Kidney (tissue), 22 donors: ENCODE measurements at places on chromosomes 2 and 18.

DNA sequence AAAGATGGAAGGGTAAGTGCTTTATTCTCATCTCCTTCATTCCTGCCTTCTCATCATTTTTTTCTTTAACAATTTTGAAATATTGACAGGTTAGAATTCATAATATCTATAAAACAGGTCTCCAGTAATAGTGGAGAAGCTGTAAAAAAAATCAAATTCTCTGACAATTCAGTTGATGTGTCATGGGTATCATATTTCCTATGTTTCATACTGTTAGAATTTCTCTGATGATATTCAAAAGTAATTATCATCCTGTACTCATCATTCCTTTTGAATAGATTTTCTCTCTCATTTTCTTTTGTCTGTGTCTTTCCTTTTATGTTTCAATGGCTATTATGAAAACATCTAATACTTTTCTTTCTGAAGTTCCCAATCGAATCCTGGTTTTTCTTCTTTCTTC is 97.7 kb downstream of the CPS1 start:
- no peak for DNase-seq

- no peak for DNase-seq
These were observed 636.1 kb upstream of the SLC8A1 start for GRCh38 chr2:41087946-41088345.

DNA sequence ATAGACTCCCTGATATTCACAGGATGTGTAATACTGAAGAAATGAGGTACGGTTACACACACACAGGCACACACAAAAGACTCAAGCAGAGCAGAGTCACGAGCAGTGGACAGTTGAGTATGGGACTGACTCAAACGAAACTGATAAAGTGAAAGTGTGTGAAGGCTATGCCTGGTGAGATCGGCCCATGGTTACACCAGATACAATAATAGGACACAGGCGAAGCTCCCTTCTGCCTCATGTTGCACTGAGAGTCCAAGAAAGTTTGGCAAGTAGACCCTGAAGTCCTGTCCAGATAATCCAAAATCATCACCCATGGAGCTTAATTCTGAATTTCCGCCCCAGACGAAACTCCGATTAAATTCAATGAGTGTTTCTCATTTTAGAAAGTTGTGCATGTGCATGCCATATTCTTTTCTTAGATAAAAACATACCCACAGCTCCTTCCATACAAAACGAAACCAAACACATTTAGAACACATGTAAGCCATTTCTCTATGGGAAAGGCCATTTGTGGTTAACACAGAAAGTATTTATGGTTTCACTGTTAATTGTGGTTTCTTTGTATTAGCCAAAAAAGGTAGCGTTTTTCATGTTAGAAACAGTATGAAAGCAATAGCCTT is 567.6 kb downstream of the PLCL1 start:
- no peak for DNase-seq

- DNase-seq: no peak
These were observed 107.4 kb upstream of the CREB1 start for GRCh38 chr2:207422380-207422779.

DNA sequence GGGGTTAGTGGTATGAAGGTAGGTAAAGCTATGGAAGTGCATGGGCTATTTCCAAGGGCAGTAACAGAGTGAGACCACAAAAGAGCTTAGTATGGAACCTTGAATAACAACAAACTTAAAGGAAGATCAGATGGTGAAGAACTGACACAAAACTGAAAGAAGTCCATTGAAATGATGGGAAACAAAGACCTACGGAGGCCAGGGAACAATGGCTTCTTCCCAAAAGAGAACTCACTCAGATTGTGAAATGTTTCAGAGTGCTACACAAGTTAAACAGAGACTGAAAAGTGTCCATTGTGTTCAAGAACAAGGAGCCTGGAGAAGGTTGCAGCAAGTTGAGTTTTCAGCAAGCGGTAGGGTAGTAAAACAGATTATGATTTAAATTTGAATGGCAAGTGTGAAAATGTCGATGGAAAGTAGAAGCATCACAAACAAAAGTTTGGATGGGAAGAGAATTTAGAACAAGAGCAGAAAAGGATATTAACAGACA is 700.0 kb upstream of the NXPH2 start:
- DNase-seq: no peak

GRCh38 chr2:231928901-231929725 is 2.9 kb upstream of the NPPC start:
- no peak for DNase-seq

- DNase-seq: peak; percentile 61
These were observed 39.4 kb upstream of the CYBRD1 start for GRCh38 chr2:171482877-171483276.

GRCh38 chr18:5239447-5239846 is 42.4 kb upstream of the AKAIN1 start:
- no peak for DNase-seq

GRCh38 chr2:236643480-236643879 is 73.9 kb downstream of the ACKR3 start:
- no peak for DNase-seq

DNA sequence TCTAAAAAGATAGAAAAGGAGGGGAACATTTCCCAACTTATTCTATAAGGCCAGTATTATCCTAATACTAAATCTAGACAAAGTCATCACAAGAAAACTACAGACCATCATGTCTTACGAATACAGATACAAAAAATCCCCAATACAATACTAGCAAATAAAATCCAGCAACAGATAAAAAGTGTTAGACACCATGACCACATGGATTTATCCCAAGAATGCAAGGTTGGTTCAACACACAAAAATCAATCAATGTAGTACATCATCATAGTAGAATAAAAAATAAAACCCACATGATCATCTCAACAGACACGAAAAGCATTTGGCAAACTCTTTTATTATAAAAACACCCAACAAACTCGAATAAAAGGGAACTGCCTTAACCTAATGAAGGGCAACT is 18.5 kb downstream of the SLC66A2 start:
- no peak for DNase-seq

- peak; percentile 74 for DNase-seq
These were observed 11.4 kb downstream of the SNED1 start for GRCh38 chr2:241009601-241010530.

DNA sequence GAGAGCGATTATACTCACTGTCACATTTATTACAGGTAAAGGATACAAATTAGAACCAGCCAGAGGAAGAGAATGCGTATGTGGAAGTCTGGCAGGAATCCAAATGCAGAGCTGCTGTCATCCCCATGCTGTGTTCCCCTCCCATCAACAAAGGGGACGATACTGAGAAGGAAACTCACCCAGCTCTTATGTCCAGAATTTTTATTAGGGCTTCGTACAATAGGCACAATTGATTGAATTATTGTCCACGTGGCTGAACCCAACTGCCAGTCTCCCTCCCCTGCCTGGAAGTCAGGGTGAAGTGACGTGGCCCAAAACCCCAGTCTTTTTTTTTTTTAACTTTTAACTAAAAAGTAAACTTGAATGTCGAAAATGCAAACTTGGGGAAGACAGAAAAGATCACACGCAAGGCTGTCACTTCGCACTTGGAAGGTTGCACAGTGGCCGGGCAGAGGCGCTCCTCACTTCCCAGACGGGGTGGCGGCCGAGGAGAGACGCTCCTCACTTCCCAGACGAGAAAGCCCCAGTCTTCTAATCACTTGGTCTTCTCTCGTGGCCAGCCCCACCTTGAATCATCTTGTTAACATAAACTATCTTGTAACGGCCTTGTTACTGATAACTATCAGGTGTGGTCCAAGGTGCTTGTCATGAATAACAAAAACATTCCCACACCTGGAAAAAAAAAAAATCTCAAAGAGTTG is 40.0 kb upstream of the ITSN2 start:
- peak; percentile 43 for DNase-seq

DNA sequence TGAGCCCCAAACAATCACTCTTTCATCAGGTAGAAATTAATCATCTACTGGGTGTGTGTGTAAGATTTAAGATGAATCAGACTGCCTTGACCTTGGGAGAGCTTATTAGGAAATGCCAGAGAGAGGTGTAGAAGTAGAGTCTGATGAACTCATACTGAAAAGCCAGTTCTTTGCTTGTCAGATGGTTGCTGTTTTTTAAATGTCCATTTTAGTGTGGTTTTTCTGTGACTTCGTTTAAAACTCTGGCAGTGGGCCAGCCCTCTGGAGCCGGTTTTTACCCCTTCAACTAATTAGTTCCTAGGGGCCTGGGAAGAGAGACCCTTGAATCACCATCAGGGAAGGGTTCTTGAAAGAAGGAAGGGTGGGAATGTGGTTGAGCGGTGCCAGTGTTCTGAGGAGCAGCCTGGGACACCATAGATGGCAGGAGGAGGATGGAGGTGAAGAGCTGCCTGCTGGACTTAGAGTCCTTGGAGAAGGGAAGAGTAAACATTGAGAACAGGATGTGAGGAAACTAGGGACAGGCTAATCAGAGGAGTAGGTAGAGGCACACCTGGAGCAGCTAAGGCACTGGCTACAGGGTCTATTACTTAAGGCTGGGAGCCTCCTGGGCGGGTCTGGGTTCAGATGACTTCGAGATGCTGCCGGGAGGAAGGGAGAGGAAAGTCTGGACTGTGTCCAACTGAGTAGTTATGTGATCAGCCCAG is 66.1 kb downstream of the LRRFIP1 start:
- DNase-seq: peak; percentile 64

- no peak for DNase-seq
These were observed 203.3 kb upstream of the SPOPL start for GRCh38 chr2:138298120-138298814.

- peak; percentile 51 for DNase-seq
These were observed 136.0 kb downstream of the INSIG2 start for GRCh38 chr2:118223992-118224894.

GRCh38 chr18:70758780-70759179 is 469.9 kb downstream of the SOCS6 start:
- no peak for DNase-seq

DNA sequence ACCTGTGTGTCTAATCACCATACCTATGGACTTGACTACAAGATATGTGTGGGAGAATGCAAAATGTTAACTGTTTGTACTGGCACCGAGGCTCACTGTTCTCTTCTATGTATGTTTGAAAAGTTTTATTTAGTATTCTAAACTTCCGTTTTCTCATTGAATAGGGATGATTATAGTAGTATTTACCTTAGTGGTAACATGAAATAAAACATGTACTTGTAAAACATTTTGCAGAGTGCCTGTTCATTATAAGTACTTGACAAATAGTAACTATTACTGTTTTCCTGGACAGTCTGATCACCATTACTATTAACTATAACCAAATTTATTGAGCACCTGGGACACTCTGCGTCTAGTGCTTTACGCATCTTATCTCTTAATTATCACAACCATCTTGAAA is 24.8 kb downstream of the DDX1 start:
- DNase-seq: no peak

- DNase-seq: no peak
These were observed 64.3 kb downstream of the TET3 start for GRCh38 chr2:74048843-74049519.

DNA sequence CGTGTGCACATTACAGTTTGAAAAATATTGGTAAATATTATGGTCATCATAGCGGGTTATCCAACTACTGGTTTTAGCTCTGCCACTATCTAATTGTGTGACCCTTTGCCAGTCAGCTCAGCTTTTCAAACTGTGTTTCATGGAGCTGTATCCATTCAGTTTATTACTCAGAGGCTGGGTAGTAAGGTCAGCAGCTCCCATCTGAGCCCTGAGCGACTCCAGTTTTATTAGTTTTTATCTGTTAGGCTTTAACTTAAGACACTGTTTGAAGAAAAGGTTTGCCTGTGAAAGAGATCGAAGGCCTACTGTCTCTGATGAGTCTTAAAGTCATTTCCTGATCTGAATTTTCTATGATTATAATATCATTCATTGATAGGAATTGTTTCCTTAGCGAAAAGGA is 76.3 kb downstream of the DPP10 start:
- DNase-seq: no peak

DNA sequence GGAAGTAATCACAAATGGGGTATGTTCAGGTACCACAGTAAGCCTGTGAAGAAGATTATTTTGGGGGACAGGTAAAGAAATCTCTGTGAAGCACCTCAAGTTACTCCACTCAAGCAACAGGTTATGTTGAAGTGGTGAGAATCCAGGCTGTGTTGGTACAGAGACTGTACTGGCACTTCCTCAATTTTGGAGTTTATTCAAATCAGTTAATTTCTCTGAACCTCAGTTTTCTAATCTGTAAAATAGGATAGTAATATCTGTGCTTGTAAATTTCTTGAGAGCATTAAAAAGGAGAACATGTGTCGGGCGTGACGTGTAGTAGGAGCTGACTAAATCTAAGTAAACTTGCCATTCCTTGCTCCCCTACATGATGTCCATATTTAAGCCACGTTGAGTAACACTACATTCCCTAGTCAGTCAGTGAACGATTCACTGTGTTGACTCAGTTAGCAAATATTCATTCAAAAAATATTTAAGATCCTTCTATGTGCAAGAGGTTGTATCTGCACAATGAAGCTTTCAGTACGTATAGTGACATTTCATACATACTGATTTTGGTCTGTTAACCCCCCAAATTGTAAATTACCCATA is 504.2 kb downstream of the ZEB2 start:
- no peak for DNase-seq

DNA sequence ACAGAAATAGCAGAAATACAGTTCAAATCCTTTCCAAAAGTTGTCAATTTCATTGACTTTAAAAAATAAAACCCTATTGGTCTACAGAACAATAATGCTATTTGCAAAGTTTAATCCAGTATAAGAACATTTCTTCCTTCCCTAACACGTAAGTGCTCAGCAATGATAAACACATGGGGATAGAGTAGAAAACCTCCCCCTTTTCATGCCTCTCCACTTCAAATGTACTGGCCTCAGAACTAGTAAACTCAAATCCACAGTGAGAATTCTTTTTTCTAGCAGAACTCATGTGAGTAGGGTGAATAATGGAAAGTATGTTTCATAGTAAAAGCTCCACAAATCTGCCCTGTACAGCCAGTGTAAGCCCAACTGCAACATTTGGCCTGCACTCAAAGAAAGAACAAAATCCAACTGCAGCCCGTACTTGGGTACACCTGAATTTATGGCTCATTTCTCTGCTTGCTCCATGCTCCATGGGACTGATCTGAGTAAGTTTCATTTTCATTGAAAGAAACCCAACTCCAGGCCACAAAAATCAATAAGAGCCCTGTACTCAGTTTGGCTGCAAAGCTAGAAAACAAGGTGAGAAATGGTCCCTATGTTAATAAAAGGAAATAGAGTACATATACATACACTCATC is 115.0 kb upstream of the RMDN2 start:
- DNase-seq: no peak

DNA sequence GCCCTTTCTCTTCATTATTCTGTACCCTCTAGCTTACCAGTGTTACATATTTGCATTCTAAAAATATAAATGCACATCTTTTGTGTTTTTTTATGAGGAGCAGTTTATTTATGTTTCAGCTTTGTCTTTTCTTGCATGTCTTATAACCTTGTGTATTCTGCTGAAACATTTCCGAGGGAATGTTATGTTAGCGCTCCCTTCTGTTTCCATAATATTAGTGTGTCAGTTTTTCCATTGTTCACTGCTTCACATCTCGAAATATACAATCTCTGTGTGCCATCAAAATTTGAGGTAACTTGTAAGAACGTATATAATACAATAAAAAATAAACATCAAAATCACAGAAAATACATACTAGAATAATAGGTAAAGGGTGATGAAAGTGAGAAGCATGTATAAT is 153.3 kb downstream of the PKP4 start:
- DNase-seq: no peak

GRCh38 chr2:180061085-180061484 is 54.0 kb upstream of the CWC22 start:
- DNase-seq: peak; percentile 41
